ENCODE measurements at places on chromosomes 2 and 18. TPM values are rescaled to one million over a fixed set of nuclear protein-coding genes. Genes with fewer than 3 reads are reported as not detected.

Gene STPG4
- total RNA-seq, result 0.56 TPM

- DNase-seq, result no peak
Observed at GRCh38 chr2:37644191-37644590, 27.3 kb downstream of the CDC42EP3 start.

GRCh38 chr2:205680067-205680466 is 2.2 kb upstream of the NRP2 start:
- DNase-seq, result peak; percentile 58

DNA sequence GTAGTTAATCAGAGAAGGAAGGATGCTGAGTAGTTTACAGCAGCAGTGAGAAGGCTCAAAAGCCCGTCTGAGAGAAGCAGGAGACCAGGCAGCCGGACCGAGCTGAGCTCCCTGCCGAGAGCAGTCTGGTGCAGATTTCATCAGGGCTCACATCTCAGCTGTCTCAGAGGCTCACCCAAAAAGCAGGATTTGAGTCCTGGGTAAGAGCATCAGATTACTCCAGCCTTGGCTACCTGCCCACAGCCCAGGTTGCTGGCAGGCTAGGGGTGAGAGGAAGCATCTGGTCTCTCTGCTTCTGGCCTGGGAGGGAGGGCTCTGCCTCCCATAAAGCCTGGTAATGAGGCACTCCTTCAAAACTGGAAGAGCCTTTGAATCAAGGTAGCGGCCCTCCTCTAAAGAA is 140.5 kb downstream of the ST6GAL2 start:
- DNase-seq, result no peak

Gene EPB41L3
- total RNA-seq, result 249 TPM

DNA sequence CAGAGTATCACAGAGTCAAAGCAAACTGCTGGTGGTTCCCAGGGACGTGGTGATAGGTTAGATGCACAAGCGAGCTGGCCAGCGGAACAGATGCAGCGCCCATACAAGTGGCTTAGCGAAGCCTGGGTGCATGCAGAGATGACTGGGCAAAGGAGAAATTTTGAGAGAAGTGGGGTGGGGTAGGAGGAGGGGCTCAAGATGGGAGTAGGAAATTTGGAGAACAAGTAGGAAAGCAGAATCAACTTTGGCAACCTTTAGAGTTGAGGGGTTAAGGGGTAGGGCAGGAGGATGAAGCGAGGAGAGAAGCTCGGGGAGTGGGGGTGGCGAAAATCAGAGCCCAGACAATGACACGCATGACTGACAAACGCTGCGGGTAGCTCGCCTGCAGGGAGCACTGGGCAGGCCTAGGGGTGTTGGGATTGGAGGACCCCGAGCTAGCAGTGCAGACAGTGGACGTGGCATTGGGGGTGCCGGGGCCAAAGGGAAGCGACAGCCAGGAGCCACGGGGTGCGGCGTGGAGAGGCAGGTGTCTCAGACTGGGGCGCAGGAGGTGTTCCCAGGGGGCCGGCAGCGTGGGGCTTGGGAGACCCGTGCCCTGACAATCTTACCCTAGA is 431 bp downstream of the FAM98A start:
- peak; percentile 23 for DNase-seq

- DNase-seq, result no peak
Observed at GRCh38 chr18:37534627-37535026, 31.0 kb downstream of the CELF4 start.

- DNase-seq, result no peak
Observed at GRCh38 chr2:144942516-144943256, 422.8 kb upstream of the ZEB2 start.

DNA sequence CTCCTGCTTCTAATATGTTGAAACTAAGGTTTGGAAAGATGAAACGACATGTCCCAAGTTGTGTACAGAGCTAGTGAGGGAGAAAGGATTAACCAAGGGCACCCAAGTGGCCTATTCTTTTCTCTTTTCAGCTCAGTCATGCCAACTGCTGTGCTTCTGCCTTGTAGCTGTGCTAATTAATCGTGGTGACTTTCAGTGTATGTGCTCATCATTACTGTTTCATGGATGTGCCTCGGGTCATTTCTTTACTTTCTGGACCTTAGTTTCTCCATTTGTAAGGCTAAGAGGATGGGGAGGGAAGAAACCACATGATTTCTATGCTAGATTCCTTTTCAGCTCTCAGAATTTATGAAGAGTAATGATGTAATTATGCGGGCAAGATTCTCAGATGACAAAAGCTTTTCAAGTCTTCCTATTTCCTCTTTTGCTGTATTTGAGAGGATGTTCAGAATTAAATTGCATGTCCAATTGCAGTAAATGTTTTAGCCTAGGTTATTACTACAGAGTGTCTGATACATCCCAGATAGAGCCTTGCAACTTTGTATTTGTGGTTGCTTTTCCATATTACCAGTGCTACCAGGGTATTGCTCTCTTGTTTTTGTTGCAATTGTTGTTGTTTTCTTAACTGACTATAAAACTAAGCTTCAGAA is 621.2 kb downstream of the CNTNAP5 start:
- no peak for DNase-seq
